Stimulated activated CD4-positive, alpha-beta T cell treated with anti-CD3 and anti-CD28 coated beads, Interleukin-15, amount 100 ng/mL, for 1 hour (primary cell): ENCODE measurements at places on chromosomes 3 and 15.
A peak's percentile ranks its signal among the peaks of the same experiment; 100 is the strongest.

- no peak for DNase-seq
These were observed 549.2 kb upstream of the TBL1XR1 start for GRCh38 chr3:177746337-177746933.

- peak; percentile 51 for DNase-seq
These were observed 3.6 kb downstream of the BCL6 start for GRCh38 chr3:187741403-187742350.

- DNase-seq, result no peak
These were observed 97.9 kb upstream of the NANOGP8 start for GRCh38 chr15:35182841-35183479.

- no peak for DNase-seq
These were observed 136.8 kb downstream of the FNDC3B start for GRCh38 chr3:172176061-172176770.

DNA sequence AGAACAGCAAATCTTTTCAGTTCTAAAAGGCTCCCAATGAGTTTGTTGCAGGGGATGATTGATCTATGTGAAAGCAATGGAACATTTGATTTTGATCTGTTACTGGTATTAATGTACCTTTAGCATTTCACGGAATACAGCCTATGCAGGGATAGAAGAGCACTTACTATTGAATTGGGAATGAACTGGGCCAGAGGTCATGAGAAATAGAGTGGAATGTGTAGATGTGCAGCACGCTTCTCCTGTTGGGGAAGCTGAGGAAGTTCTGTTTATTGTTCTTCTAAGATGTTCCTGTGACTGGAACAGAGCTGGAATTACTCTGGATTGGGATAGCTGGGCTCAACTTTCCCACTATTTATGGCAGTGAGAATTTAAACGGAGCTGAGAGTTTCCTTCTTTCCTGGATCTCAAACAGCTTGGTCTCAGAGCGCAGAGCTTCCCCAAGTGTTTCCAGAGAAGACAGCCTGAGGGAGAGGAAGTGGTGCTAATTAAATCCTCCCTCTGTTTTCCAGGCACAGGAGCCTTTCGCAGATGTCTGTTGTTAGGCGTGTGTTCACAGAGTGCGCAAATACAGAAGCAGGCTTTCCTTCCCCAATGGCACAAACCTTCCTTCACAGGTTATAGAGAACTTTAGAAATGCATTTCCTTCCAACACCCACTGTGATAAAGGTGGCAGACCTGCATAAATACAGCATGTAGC lies 32.5 kb downstream of the TPRG1 start:
- no peak for DNase-seq

GRCh38 chr15:76972389-76973361 lies 22.3 kb upstream of the PSTPIP1 start:
- no peak for DNase-seq

GRCh38 chr15:77346245-77347036 lies 73.5 kb downstream of the PEAK1 start:
- no peak for DNase-seq

DNA sequence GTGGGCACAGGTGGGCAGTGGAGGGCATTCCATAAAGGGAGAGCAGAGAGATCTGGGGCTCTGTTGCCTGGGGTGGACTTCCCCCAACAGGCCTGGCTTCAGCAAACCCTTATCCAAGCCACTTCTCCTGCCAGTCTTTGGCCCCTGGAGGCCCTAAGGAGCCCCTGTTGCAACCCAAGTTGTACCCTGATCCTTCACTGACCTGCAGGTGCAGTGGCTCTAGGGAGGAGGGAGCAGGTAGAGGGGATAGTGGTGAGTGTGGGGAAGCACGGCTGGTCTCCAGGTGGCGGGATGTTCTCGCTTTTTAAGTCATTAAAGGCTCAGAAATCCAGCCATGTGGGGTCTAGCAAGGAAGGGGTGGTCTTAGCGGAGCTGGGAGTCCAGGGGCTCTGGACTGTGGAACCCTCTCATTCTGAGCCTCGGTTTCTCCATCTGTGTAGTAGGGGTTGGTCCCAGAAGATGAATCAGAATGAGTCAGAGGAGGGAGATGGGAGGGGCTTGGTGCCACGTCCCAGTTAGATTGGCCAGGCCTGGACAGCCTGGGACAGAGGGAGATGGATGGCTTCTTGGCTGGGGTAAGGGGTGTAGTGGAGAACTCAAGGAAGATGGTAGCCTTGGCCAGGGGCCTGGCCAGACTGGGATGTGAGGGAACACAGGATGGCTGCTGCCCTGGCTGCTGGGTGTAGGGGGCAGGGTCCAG lies 2.6 kb downstream of the ZBTB47 start:
- no peak for DNase-seq

DNA sequence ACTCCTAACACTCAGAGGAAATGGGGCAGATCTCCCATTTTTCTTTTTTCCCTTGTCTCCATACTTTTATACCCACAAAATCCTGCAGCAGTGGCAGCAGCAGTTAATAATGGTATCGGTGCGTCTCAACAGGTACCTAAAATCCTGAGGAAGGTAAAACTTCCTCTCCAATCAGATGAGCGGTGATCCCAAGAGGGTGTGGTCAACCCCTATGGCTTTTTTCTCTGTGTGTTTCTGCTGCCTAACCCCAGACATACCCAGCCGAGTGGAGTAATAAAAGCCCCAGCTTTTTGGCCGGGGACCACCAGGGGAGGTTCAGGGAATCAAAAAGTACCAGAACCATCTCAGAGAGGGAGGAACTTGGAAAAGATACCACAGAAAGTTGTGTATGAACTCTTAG lies 9.1 kb downstream of the GK5 start:
- DNase-seq, result no peak

GRCh38 chr15:65824031-65824743 lies 32.1 kb upstream of the DENND4A start:
- no peak for DNase-seq

GRCh38 chr3:168267179-168267578 lies 171.5 kb upstream of the GOLIM4 start:
- DNase-seq, result no peak

GRCh38 chr3:192795021-192795420 lies 67.7 kb upstream of the FGF12 start:
- no peak for DNase-seq

GRCh38 chr15:34768530-34768929 lies 13.7 kb upstream of the GJD2 start:
- DNase-seq, result no peak

DNA sequence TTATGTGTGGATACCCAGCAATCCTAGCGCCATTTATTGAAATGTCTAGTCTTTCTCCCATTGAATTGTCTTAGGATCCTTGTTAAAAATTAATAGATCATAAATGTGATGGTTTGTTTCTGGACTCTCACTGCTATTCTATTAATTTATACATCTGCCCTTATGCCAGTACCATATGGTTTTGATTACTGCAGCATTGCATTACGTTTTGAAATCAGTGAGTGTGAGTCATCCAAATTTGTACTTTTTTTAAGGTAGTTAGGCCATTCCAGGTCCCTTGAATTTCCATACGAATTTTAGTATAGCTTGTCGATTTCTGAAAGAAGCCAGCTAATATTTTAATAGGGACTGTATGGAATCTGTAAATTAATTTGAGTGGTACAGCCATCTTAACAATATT lies 648.6 kb upstream of the ZNF385D start:
- no peak for DNase-seq

GRCh38 chr3:155581579-155581978 lies 163.3 kb downstream of the PLCH1 start:
- no peak for DNase-seq

- no peak for DNase-seq
These were observed 17.8 kb upstream of the IQCF6 start for GRCh38 chr3:51796854-51797253.

DNA sequence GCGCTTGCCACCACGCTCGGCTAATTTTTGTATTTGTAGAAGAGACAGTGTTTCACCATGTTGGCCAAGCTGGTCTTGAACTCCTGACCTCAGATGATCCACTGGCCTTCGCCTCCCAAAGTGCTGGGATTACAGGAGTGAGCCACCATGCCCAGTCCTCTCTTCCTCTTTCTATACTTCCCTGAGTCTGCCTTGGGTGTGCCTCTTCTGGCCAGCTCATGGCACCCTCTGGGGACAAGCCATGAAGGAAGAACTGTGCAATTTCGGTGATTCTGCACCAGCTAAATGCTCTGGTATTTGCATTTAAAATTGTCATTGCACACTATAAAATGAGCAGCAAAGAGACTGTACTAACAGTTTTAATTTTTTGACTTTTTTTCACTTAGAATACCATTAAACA lies 66.6 kb downstream of the IL20RB start:
- DNase-seq, result no peak

- DNase-seq, result no peak
These were observed 163.4 kb upstream of the RAP2B start for GRCh38 chr3:152998591-152998990.

DNA sequence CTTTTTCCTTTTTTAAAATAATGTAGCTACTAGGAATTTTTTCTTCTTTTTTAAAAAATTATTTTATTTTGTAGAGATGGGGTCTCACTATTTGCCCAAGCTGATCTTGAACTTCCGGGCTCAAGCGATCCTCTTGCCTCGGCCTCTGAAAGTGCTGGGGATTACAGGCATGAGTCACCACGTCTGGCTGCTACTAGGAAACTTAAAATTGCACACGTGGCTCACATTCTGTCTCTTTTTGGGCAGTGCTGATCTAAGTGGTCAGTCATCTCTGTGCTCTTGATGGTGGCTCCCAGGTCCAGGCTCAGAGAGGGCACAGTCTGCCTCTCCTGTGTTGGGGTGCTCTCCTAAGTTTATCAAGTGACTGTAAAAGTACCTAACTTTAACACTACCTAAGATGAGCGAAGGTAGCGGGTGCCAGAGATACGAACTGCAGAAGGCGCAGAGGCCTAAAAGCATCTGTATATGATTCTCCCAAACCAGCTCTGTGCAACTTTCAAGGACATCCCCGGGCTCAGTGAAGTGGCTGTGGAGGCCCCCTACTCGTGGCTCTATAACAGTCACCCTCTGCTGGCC lies 52.9 kb upstream of the SEC13 start:
- DNase-seq, result no peak

DNA sequence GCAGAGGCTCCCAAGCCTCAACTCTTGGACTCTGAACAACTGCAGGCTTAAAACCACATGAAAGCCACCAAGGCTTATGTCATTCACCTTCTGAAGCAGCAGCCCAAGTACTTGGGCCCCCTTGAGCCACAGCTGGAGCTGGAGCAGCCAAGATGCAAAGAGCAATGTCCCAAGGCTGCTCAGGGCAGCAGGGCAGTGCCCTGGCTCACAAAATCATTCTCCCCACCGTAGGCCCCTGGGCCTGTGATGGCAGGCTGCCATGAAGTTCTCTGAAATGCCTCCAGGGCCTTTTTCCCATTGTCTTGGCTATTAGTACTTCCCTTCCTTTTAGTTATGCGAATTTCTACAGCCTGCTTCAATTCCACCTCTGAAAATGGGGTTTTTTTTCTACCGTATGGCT lies 83.4 kb downstream of the DCLK3 start:
- no peak for DNase-seq

DNA sequence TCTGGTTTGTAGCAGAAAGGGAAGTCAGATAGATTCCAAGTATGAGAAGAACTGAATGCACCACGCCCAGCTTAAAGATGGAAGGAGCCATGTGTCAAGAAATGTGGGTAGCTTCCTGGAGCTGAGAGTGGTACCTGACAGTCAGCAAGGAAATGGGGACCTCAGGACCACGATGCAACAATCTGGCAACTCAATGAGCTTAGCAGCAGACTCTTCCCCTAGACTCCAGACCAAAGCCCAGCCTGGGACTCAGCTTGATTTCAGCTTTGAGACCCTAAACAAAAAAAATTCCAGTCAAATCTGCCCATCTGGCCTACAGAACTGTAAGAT lies 24.4 kb downstream of the MIX23 start:
- no peak for DNase-seq

DNA sequence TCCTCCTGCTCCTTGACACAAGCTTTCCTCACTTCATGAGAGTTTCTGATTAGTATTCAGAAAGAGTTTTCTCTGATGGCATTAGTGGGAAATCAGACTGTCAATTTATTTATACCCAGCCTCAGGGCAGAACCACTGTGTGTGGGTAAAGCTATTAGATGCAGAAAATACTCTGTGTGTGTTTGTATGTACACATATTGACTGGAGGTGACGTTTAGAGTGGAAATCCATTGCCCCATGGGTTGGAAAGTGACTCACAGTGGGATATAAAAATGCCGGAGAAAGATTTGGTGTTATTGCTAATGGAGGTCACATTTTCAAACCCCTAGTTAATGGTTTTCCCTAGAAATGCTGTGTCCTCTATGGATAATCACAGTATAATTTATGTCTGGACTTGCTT lies 577.6 kb downstream of the AGBL1 start:
- no peak for DNase-seq

DNA sequence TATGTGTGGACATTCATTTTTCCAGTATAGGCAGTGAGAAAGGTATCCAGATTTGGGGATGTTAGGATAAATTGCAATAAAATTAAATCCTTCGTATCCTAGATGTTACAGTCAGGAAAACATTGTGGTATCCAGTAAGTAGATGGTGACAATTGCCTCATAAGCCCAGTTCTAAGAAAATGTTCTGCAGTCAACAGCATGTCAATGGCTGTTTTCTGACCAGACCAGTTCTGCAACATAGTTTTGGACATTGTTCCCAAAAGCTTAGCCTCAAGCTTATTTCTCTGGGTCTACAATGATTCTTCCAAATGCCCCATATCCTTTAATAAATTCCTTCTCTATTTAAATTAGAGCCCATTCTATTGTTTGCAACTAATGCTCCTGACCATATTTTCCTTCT lies 480.7 kb downstream of the FHIT start:
- no peak for DNase-seq

- DNase-seq, result no peak
These were observed 65.9 kb downstream of the GPR176 start for GRCh38 chr15:39854161-39854560.

DNA sequence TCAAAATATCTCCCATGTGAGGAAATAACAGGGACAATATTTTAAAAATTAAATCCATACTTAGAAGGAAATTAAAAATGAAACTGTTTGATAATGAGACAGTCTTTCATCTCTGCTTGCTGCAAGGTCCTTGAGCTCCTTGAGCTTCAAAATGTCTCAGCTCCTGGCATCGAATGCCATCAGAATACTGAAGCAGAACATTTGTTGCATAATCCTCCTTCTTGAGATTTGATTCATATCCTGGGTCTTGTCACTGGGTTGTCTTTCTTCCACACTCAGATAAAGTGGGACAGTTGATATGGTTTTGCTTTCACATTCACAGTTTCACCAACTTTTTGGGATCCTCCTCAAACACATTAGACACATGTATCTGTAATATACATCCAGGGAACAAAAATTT lies 27.8 kb downstream of the COL8A1 start:
- no peak for DNase-seq

DNA sequence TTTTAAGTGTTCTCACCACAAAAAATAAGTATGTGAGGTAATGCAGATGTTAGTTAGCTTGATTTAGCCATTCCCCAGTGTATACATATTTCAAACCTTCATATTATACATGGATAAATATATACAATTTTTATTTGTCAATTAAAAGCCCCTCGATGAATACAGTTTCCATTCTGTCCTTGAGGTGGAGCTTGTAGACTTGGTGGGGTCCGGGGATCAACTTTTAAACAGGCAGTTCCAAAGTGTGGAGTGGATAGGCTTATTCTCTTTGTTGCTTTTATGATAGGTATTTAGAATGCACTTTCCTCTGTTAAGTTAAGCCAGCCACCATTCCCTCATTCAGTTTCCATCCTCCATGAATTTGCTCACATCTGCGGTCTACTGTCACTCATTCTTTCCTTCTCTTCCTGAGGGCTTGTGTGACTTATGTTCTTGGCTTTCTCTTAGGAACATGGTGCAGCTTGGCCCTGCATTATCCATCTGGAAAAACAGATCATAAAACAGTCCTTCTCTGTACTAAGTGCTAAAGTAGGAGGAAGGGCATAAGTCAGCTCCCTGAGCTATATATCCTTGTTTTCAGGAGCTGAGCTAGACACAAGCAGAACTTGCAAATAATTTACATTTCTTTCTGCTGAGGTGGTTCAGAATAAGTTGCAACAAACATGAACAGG lies 149.1 kb downstream of the NFKBIZ start:
- no peak for DNase-seq
